ENCODE measurements at places on chromosomes 12 and 14. TPM values are rescaled to one million over a fixed set of nuclear protein-coding genes. Genes with fewer than 3 reads are reported as not detected.

Gene SIX6
- not detected for total RNA-seq

Gene DDX51
- total RNA-seq = 51.3 TPM

Gene PABPN1
- 293 TPM for total RNA-seq

Gene SCN8A
- total RNA-seq = 1.0 TPM

Gene C1S
- 0.64 TPM for total RNA-seq

Gene FZD10
- total RNA-seq = not detected

Gene KCNC2
- total RNA-seq = not detected

Gene TSPAN8
- total RNA-seq = not detected

DNA sequence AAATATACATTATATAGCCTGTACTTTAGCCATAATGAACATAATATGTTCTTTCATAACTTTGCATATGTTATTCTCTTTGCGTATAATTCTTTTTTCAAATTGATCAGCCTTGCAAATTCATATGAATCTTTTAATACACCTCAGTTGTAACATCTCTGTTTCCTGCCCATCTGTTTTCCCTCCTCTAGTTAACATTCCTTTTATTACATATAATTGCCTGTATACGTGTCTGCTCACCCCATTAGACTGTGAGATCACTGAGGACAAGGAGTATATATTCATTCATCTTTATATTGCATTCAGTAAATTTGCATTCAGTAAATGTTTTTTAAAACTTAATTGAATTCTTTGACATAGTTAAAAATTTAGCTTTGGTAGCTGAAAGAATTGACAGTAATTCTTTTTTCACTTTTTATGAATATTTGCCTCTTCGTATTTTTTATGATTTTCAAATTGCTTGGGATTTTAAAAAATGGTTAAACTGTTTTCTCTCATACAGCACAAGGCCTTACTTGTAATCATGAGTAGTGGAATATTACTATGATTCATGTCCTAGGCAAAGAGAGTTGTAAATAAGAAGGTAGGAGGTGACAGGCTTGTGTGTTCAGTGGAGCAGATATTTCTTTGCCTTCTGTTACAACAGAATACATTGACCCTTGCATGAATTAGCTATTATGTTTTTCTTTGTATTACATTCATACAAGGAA lies 32.8 kb upstream of the KLHL42 start:
- H3K4me3 ChIP-seq = no peak overlapping the region
- no peaks in the 10 kb centered on the region for H3K4me1 ChIP-seq
- DNase-seq = no peak
- H3K27ac ChIP-seq = no peak overlapping the region

DNA sequence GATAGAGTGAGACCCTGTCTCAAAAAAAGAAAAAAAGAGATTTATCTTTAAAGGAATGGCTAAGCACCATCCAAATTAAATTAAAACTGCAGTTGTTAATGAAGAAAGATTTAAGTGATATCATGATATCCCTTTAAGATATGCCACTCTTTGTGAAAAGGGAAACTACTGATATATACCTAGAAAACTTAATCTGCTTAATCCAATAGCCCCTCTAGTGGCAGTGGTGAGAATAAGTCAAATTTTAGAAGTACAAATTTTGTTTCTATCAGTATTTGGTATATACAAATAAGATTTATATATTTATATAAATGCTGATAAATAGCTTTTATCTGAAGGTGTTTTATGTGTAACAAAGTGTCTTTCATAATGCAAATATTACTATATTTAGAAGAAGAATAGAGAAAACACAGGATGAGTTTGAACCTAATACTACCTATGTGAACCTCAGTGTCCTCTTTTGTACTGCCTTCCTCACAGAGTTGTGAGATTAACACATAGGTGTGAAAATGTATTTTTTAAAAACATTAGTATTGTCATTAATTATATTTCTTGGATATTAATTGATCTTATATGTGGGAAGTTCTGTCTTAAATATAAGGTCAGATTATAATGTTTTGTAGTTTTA lies 51.4 kb upstream of the GARIN2 start:
- no peak for DNase-seq
- no peaks in the 10 kb centered on the region for H3K4me1 ChIP-seq
- no peak overlapping the region for H3K4me3 ChIP-seq
- no peaks in the 10 kb centered on the region for H3K27me3 ChIP-seq
- H3K36me3 ChIP-seq = peaks cover 2% of the 10 kb centered on the region
- H3K27ac ChIP-seq = no peak overlapping the region

DNA sequence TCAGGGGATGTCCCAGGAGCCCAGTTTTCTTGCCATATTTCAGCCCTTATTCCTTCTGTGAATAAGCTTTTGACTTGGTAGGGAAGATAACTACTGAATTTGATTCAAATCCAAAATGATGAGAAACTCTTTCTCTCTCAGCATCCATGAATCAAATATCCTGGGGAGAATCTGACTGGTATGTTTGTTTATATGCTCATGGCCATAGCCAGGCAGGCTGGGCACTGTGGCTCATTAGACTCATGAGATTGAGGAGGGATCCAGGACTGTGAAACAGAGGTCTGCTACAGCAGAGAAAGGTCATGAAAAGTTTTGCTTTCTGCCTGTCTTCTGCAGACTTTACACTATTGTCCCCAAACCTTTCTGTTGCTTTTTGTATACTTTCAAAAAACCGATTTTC lies 346.4 kb upstream of the ATP2B1 start:
- no peaks in the 10 kb centered on the region for H3K27me3 ChIP-seq
- DNase-seq = no peak
- H3K36me3 ChIP-seq = no peaks in the 10 kb centered on the region
- H3K4me3 ChIP-seq = no peak overlapping the region

DNA sequence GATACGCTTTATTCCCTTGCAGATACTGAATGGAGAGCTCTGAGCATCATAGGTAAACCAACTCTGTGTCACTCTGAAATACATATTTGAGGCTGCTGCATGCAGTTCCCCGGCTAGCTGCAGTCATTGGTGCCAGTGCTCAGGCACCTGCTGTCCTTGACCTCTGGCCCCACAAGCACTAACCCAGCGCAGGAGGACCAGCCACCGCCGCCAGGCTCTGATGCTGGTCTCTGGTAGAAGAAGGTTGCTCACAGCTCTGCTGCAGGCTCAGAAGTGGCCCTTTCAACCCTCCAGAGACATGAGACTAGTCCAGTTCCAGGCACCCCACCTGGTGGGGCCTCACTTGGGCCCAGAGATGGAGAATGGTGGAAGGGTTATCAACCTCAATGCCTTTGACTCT lies 34.5 kb upstream of the PTPRB start:
- no peaks in the 10 kb centered on the region for H3K4me1 ChIP-seq
- H3K27me3 ChIP-seq = no peaks in the 10 kb centered on the region
- no peak overlapping the region for H3K27ac ChIP-seq
- H3K36me3 ChIP-seq = no peaks in the 10 kb centered on the region
- no peak for DNase-seq

GRCh38 chr14:95452176-95452892 lies 64.1 kb downstream of the SYNE3 start:
- H3K4me1 ChIP-seq = peaks cover 11% of the 10 kb centered on the region
- H3K27me3 ChIP-seq = no peaks in the 10 kb centered on the region

GRCh38 chr12:75205558-75205957 lies 4.1 kb downstream of the KCNC2 start:
- H3K4me3 ChIP-seq = no peak overlapping the region
- H3K27me3 ChIP-seq = peaks cover 27% of the 10 kb centered on the region
- no peak for DNase-seq

DNA sequence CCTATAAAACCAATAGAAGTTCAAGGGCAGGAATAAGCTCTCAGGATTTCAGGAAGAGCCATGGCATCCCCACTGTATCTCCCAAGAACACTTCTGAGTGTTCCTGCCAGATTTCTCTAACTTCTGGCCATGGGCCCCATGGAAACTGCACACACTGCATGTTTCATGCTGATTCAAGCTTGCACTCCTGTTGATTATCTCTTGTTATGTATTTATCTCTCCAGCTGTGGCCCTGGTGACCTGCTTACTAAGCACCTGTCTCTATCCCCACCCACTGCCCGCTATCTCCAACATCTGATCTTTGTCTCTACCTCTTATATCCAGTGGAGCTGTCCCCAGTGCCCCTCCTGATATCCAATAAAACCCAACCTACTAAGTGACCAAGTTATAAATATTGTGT lies 285.3 kb downstream of the PDZRN4 start:
- H3K27ac ChIP-seq = no peak overlapping the region
- no peaks in the 10 kb centered on the region for H3K36me3 ChIP-seq
- H3K4me3 ChIP-seq = no peak overlapping the region

GRCh38 chr12:82870771-82871377 lies 184.2 kb downstream of the TMTC2 start:
- DNase-seq = no peak
- no peak overlapping the region for H3K4me3 ChIP-seq
- no peak overlapping the region for H3K27ac ChIP-seq
- H3K27me3 ChIP-seq = no peaks in the 10 kb centered on the region
- no peaks in the 10 kb centered on the region for H3K4me1 ChIP-seq

- H3K36me3 ChIP-seq = peaks cover 3% of the 10 kb centered on the region
- no peaks in the 10 kb centered on the region for H3K4me1 ChIP-seq
- H3K27ac ChIP-seq = no peak overlapping the region
These were observed 41.4 kb downstream of the BORCS5 start for GRCh38 chr12:12398026-12398859.

DNA sequence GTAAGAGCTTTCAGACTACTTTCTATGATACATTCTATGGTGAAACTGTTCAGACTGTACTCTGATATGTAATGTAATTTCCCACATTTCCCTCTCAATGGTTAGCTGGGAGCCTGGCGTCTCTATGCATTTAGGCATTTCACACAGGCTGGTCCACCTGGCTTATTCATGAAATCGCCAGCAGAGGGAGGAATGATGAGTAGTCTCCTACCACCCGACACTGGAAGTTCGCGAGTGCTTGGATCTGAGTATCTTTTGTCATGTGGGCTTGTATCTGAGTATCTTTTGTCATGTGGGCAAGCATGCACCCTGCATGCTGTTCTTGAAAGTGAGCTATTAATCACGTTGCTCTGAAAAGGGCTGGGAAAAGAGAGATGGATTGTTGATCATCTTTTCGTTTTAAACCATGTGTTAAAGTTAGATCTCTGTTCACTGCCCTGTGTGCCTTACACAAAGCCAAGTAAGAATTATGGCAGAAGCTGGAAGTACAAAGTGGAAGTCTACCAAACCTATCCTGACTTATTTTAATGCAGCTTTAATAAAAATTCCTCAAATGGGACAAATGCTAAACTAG lies 235.0 kb downstream of the ATP23 start:
- no peaks in the 10 kb centered on the region for H3K27me3 ChIP-seq
- H3K36me3 ChIP-seq = no peaks in the 10 kb centered on the region
- H3K4me3 ChIP-seq = no peak overlapping the region
- H3K4me1 ChIP-seq = no peaks in the 10 kb centered on the region

GRCh38 chr12:76190299-76190698 lies 105.8 kb upstream of the NAP1L1 start:
- no peaks in the 10 kb centered on the region for H3K4me1 ChIP-seq
- H3K27me3 ChIP-seq = no peaks in the 10 kb centered on the region
- no peaks in the 10 kb centered on the region for H3K36me3 ChIP-seq
- no peak overlapping the region for H3K4me3 ChIP-seq
- no peak overlapping the region for H3K27ac ChIP-seq

- peak overlapping the region; percentile 51 for H3K27ac ChIP-seq
- no peak overlapping the region for H3K4me3 ChIP-seq
- no peak for DNase-seq
- H3K36me3 ChIP-seq = no peaks in the 10 kb centered on the region
- H3K4me1 ChIP-seq = peaks cover 15% of the 10 kb centered on the region
These were observed 2.0 kb downstream of the YAF2 start for GRCh38 chr12:42236017-42236416.

- H3K4me1 ChIP-seq = peaks cover 7% of the 10 kb centered on the region
- no peak for DNase-seq
- no peaks in the 10 kb centered on the region for H3K27me3 ChIP-seq
- H3K27ac ChIP-seq = no peak overlapping the region
These were observed 53.2 kb downstream of the GOLGA5 start for GRCh38 chr14:92847278-92847677.

DNA sequence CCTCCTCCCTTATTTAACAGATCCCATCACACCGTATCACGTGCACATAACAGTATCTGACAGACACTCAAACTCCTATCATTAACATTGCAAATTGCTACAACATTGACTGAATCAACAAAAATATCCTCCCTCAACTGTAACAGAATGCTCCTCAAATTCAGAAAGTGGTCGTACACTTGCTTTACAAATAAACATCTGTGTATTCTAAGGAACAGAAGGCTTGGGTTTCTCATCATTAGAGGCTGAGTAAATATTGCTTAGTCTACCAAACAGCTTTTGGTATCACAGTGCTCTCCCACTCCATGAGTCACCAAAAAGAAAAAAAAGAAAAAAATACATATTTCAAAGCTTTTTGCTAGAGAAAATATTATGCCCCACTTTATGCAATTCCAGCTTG lies 23.9 kb downstream of the FERMT2 start:
- no peak overlapping the region for H3K4me3 ChIP-seq
- no peak for DNase-seq
- H3K27me3 ChIP-seq = no peaks in the 10 kb centered on the region
- H3K4me1 ChIP-seq = no peaks in the 10 kb centered on the region

DNA sequence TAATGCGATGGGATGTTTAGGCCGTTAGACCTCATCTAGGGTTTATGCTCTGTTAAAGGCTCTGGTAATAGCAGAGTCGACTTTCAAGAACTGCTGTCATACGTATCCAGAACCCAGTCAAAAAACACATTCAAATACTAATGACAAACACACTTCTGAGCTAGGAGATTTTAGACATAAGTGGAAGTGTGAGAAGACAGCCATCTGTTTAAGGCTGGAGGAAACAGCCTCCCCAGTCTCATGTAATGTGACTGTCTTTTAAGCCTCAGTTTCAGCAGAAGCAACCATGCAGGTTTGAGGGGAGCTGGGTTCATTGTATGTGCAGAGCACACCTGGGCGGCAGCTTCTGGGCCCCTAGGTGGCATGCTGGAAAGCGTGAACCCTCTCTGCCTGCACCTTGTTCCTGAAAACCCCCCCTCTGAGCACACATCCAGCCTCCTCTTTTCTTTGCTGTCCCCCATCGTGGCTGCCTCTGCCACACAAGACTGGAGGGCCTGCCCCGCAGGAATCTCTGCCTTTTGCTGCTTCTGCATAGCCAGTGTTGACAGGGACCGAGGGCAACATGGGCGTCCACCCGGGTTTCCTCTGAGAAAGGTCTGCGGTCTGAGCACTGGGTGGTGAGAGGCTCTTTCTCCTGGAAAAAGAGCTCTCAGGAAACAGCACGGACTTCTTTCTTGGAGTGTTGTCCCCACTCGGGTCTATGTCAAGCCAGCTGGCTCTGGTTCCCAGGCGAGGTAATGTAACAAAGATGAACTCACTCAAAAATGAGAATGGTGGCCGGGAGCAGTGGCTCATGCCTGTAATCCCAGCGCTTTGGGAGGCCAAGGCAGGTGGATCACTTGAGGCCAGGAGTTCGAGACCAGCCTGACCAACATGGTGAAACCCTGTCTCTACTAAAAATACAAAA lies 11.6 kb downstream of the WNT5B start:
- H3K27me3 ChIP-seq = no peaks in the 10 kb centered on the region
- H3K27ac ChIP-seq = no peak overlapping the region
- no peaks in the 10 kb centered on the region for H3K36me3 ChIP-seq
- H3K4me3 ChIP-seq = no peak overlapping the region

GRCh38 chr12:59182658-59183455 lies 262.6 kb upstream of the LRIG3 start:
- H3K27ac ChIP-seq = no peak overlapping the region
- H3K4me3 ChIP-seq = no peak overlapping the region
- H3K36me3 ChIP-seq = no peaks in the 10 kb centered on the region
- no peaks in the 10 kb centered on the region for H3K27me3 ChIP-seq
- no peak for DNase-seq
- H3K4me1 ChIP-seq = no peaks in the 10 kb centered on the region

Measured in B cell (primary cell).